Testis (tissue), 5 donors: ENCODE measurements at places on chromosomes 1 and 21. TPM values are rescaled to one million over a fixed set of nuclear protein-coding genes. Genes with fewer than 3 reads are reported as not detected.

DNA sequence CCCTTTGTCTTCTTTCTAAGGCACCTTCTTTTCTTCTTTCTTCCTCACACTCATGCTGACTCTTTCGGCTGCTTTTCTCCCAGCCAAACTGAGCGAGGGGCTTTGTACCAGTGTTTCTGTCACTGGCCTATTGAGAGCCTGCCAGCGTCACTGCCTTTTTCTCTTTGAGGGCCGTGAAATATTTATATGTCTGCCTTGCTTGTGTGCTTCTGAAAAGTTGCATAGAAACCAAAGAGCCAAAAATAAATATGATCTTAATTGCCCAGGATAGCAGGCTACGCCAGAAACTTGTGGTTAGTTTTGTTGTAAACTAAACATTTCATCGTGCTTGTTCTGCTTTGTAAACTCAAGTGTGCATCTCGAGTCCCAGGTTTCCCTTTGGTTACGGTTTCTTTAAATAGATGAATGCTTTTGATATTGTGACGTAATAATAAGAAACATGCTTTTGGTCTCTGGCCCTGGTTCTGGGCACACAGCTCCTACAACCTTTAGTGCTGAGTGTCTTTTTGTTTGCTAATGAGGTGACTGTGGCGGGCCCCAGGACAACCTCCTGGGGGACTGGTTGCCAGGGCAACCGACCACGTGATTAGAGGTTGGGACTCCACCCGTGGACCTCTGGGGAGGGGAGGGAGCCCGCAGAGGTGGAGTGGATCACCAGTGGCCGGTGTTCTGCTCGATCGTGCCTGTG, 10.8 kb downstream of the SLC37A1 start:
- H3K4me3 ChIP-seq, result no peak overlapping the region
- H3K36me3 ChIP-seq, result no peaks in the 10 kb centered on the region
- DNase-seq, result peak; percentile 67

- H3K36me3 ChIP-seq, result no peaks in the 10 kb centered on the region
- peak overlapping the region; percentile 90 for H3K4me3 ChIP-seq
- H3K27me3 ChIP-seq, result no peaks in the 10 kb centered on the region
- H3K27ac ChIP-seq, result peak overlapping the region; percentile 100
- peak; percentile 84 for DNase-seq
Observed at GRCh38 chr1:26786437-26787380, 1.0 kb upstream of the PIGV start.

Gene CFHR1
- polyA plus RNA-seq, result 0.57 TPM

Gene REN
- 2.2 TPM for polyA plus RNA-seq
